ENCODE measurements at places on chromosomes 7 and 10.

DNA sequence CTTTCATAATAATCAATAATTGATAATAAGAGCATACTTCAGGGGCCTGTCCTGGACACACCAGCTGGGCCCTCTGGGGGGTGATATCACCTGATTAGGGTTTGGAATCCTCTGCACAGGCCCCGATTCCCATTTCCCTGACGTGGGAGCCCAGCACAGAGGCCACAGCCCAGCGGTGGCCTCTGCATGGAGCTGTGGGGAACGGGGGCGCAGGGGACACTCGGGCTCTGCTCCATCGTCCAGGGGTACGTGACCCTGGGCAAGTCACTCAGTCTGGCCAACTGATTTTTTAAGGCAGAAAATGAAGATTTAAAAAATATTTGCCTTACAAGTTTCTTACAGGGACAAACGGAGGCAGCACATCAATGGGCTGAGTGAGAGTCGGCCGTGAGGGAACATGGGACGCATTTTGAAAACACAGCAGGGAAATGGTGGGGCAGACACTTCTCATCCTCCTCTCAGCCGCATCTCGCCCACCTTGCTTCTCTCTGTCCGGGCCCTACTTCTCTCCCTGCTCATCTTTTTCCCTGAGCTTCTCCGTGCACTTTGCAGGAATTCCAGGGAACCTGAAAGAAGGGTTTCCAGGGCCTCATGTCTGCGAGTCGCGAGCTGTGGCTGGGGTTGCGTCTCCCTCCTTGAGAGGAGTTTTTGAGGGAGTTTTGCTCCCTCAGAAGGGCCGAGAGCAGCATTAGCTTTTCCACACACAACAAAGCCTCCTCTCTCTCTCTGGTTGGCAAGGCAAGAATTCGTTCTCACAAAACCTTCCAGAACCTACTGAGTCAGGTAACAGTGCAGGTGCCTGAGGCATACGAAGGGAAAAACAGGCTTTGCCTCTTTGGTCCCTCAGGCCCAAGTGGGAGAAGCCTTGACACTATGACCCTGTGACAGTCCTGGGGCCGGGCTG is 312.0 kb downstream of the WDR37 start:
- DNase-seq: no peak

- DNase-seq: peak; percentile 59
Measured at GRCh38 chr10:101938305-101939007, 94.9 kb upstream of the KCNIP2 start.

GRCh38 chr7:7918736-7919448 is 49.7 kb upstream of the GLCCI1 start:
- no peak for DNase-seq

DNA sequence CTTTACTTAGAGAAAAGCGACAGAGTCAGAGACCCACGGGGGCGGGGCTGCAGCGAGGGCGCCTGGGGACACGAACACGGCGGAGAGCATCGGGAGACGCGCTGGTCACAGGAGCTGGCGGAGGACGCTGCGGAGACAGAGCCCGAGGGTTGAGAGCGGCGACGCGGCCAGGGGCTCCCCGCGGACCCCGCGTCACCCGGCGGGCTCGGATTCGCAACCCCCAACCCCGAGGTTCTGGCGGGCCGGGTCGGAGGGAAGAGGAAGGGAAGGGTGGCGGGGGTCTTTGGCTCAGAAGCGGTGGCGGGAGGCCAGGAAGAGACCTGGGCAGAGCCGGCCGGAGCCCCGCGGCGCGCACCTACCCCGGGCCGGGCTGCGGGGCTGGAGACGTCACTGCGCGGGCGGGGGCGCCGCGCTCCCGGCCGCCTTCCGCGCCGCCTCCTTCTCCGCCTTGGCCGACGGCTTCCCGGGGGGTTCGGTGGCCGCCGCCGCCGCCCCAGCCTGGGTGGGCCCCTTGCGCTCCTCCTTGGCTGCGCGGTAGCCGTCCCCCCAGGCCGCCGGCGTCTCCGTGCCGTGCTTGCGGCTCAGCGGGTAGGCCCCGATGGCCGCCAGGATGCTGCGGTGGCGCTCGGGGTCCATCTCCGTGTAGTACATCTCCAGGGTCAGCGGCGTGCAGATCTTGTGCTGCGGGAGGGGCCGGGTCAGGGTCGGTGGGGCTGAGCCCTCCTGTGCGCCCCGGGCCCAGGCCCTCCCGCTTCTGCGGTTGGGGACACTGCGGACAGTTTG is 11.1 kb downstream of the CALY start:
- DNase-seq: no peak

- no peak for DNase-seq
Measured at GRCh38 chr7:92279396-92280031, 33.7 kb downstream of the ANKIB1 start.

- DNase-seq: no peak
Measured at GRCh38 chr10:35289198-35289597, 47.1 kb upstream of the CCNY start.

DNA sequence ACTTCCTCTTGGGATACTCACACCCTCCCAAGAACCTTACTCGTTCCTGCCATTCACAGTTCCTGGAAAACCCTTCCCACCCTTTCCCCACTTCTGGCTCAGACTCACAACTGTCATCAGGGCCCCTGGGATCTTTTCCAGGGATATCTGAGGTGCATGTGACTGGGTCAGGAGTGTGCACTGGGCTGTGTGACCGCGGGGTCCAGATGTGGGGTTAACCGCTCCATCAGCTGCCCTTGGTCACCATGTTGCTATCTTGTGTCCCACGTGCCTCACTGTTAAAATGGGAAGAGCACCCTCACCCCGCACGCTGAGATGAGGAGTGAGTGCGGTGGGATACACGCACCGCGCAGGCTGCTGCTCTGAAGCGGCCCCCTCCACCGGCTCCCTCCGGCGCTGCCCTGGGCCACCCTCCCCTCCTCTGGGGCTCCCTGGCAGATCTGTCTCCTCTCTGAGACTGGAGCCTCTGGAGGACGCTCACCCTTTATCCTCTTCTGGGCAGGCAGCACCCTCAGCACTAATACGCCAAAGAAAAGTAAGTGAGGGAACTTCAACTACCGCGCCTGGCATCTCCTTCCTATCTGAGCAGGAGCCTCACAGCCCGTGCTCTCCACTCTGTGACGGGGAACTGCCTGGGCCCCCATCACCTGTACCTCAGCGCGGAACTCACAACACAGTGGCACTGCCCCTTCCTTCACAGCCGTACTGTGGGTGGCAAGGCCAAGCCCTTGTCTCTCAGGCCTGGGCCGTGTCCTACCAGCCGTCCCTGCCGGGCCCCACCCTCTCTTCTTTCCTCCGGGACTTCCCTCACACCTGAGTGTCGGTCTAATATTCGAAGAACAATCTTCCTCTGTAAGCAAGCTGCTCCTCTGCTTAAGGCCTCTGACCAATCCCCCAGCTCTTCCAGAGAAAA is 15.6 kb downstream of the COBL start:
- DNase-seq: no peak

DNA sequence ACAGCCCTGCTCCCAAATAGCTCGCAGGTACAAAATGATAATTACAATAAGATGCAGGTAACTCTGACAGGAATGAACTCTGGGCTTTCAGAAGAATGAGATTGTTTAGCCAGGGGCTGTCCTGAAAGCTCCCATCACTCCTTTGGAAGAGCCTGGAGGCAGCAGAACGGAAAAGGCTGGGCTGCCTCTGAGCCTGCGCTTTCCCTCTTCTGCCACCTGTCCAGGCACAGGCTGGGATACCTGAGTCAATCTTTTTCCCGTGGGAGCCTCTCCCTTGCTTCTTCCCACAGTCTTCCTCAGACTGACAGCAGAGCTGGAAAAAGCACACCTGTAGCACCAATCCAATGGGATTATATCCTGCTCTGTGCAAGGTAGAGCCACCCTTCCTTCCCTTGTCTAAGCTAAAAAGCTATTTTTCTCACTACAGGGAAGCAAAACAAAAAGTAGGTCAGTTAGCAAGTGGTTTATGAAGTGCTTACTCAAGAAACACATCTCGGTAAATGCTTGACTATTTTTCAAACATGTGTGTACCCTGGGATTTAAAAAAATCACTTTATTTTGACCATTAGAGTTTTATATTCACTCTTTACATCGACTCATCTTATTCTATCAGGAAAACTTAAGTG is 12.3 kb upstream of the CUL1 start:
- no peak for DNase-seq

DNA sequence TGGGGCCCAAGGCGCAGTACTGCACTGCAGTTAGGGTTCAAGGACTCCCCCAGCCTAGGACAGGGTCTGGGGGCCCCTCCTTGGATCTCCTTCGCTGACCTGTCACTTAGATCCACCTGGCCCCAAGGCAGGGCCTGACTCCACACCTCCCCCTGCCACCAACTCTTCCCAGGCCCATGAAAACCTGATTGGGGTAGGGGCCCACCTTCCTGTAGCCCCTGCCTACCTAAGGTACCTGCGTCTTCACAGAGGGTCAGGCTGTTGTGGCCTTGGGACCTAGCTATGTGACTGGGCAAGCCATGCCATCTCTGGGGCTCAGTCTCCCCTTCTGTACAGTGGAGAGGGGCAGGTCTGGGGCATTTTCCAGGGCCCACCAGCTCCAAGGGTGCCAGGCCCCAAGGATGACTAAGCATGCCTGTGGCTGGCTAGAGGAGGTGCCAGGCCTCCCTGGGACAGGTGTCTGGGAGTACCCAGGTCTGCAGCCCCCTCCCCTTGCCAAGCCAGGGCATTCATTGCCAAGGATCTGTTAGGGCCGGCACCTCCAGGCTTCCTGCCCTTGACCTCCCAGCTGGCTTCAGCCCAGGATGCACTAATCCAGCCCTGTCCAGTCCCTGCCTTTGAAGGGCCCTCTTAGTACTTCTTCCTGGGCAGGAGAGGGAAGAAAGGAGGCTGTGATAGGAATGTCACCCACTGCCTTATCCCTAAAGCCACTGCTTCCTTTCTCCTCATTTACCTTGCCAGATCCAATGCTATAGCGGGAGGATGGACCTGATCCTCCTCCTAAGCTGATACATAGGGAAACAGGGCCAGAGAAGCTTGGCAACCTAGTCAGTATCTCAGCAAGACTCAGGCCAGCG is 1.3 kb downstream of the LIMK1 start:
- no peak for DNase-seq

- DNase-seq: no peak
Measured at GRCh38 chr10:69892816-69893215, 91.1 kb downstream of the COL13A1 start.

GRCh38 chr10:87552248-87552929 is 47.7 kb downstream of the MINPP1 start:
- no peak for DNase-seq

DNA sequence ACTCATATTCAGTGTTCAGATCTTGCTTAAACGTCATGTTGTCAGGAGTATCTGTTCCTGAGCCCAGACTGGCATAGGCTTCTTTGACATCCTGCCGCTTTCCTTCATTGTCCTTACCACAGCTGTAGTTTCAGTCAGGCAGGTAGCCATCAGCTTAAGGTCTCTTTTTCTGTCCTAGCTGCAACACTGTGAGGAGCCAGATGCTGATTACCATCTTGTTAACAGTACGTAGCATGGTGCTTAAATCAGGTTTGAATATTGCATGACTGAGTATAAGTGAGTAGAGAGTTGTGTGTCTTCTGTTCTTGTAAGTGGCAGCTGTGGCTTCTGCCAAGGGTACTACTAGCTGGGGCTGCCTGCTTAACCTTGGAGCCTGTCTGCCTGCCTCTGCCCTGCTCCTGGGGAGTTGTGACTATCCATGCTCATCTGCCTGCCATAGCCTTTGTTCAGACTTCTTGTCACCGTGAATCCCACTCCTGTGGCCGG is 92.6 kb downstream of the MAPK8 start:
- no peak for DNase-seq

DNA sequence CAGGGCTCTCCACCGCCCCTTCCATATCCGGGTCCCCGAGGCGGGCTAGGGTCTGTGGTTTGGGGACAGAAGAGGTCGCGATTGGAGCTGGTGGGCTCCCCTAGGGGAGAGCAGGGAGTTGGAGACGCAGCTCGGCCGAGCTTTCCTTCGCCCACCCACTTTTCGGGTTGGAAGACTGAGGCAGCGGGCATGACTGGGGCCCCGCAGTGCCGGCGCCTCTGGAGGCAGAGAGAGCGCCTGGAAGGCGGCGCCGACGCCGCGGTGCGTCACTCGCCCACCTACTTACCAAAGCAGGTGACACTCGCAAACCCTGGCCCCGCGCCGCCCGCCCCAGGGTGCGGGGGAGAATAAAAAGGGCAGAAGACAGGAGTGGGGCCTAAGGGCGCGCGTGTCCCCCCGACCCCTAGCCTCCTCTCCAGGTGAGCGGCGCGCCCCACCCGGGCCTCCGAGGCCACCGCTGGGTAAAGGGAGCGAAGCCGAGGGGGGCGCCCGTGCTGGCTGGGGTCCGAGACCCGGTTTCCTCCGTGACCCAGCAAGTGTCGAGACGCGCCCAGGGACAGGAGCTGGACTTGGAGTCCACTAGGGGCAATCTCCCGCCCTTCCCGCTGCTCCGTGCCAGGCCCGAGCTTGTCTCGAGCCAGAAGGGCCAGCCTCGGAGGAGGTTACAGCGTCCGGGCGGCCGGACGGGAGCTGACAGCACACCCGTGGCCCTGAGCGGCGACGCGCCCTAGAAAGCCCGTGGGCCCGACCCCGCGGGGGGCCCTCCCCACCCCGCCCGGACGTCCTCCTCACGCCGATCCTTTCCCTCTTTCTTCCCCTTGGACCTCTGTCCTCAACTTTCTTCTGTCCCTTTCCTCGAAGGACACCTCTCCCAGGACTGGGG is 34.4 kb upstream of the GRID1 start:
- DNase-seq: peak; percentile 40

- no peak for DNase-seq
Measured at GRCh38 chr10:83262434-83262833, 876.9 kb upstream of the GHITM start.

DNA sequence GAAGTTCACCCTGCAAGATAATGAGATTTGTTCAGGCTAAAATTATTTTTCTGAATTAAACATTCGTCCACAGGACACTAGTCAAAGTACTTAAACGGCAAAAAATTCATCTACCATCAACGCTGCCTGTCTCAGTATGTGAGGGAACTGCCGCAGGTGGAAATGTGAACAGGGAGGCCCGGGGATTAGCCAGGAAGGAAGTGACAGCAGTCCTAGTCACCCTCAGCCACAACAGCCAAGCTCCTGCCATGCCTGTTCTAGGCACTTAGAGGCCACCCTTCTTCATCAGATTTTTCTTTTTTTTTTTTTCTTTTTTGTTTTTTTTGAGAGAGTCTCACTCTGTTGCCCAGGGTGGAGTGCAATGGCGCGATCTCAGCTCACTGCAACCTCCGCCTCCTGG is 9.4 kb downstream of the NUDT5 start:
- no peak for DNase-seq

- peak; percentile 48 for DNase-seq
Measured at GRCh38 chr7:92178928-92179924, at the start of gene LRRD1. LRRD1 (minus strand) TSS chr7:92179142; CDS start chr7:92165202, 13,940 bp downstream.

DNA sequence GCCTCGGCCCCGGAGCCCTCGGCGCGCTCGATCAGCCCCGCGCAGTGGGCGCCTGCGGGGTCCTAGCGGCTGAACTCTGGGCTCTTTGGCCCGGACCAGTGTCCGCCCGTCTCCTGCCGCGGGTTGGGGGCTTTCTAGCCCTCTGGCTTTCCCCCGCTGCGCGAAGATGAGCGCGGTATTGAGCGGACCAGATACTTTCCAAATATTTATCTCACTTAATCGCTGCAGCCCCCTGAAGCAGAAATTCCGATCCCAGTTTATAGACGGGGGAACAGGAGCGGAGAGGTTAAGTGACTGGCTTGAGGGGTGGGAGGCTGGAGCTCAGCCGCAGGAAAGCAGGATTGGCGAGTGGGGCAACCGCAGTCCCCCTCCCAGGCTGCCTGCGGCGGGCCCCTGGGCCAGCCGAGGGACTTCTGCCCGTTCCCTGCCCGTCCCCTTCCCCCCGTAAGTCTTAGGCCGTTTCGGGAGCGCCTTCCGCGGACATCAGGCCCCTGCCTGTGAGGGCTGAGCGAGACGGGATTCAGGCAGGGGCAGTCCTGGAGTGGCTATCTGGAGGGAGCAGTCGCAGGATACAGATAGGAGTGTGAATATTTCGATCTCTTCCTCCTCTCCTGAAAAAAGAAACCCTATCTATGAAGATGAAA is 565 bp downstream of the STRIP2 start:
- DNase-seq: peak; percentile 3

GRCh38 chr7:77538281-77539212 is 1.5 kb downstream of the PTPN12 start:
- DNase-seq: peak; percentile 65
